ENCODE measurements at places on chromosomes 13 and 19. TPM values are rescaled to one million over a fixed set of nuclear protein-coding genes. Genes with fewer than 3 reads are reported as not detected.

DNA sequence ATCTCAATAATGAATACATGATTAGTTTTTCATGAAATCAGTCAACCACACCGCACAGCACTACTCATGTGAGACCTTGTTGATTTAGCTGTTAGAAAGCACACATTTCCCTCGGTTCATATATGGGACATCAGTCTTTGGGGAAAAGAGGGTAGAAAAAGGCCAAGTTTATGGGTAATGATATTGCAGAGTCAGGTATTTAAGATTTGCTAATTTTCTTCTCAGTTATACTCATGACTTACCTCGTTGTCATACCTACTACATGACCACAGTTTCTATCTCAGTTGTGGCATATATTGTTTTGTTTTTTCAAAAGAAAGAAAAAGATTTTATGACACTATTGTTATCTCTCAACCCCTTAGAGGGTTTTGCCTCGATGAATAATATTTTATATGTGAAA, 165.6 kb downstream of the POU4F1 start:
- DNase-seq = no peak

DNA sequence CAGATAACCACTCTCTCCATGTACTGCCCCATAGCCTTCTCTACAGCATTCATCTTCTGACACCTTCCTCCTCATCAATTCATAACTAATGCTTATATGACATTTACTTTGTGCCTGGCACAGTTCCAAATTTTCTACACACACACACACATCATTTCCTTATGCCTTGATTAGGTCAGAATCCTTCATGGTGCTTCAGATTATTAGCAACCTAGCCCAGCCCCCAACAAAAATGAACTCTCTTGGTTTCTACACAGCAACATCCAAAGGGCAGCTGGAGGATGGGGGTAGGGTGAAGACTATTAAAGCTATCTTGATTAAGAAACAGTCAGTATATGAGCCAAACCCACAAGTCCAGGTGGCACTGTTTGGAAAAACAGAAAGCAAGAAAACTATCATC, 3.7 kb downstream of the RUBCNL start:
- DNase-seq = peak; percentile 89

GRCh38 chr19:42132030-42132628, at the start of gene POU2F2:
TSS of gene POU2F2 (minus strand) at chr19:42132446. CDS start at chr19:42132411, 35 bp downstream.
- DNase-seq = peak; percentile 92

GRCh38 chr13:110407531-110407930, 100.4 kb downstream of the COL4A2 start:
- no peak for DNase-seq

DNA sequence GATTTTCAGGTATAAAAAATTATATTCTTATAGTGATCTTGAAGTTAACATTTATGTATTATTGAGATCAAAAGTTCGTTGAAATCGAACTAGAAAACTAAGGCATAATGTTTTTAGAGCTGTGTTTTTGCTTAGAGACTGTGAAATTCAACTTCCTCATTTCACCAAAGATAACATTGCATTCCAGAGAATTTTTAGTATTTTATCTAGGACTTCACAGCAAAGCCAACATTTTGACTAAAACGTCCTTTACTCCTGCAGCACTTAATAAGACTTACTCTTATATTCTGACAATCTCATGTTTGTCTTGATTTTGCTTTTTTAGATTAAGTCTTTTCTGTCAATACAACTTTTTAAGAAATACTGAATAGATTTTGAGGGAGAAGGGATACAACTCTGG, 4.7 kb downstream of the KCTD4 start:
- DNase-seq = no peak

- DNase-seq = no peak
Measured at GRCh38 chr13:22757530-22758120, 423.2 kb upstream of the SGCG start.

DNA sequence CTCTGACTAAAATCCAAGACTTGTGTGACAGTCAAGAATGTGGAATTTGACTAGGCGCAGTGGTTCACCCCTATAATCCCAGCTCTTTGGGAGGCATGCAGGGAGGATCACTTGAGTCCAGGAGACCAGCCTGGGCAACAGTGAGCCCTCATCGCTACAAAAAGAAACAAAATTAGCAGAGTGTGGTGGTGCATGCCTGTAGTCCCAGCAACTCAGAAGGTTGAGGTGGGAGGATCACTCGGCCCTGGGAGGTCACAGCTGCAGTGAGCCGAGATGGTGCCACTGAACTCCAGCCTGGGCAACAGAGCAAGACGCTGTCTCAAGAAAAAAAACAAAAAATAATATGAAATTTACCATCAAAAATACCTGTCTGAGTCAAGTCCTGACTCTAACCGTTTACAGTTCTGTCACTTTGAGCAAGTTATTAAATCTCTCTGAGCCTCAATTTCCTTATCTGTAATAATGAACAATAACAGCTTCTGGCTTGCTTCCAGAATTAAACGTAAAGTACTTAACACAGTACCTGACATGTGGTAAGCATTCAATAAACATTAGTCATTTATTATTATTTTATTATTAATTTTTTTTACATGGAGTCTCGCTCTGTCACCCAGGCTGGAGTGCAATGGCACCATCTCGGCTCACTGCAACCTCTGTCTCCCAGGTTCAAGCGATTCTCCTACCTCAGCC, 204.6 kb upstream of the TSC22D1 start:
- no peak for DNase-seq

GRCh38 chr13:48770372-48770771, 116.6 kb downstream of the CYSLTR2 start:
- no peak for DNase-seq

GRCh38 chr13:48642061-48642460, 11.7 kb upstream of the CYSLTR2 start:
- DNase-seq = no peak

GRCh38 chr13:22198641-22199217, 527.9 kb downstream of the FGF9 start:
- DNase-seq = no peak

GRCh38 chr13:25440061-25440460, 68.3 kb downstream of the ATP8A2 start:
- DNase-seq = no peak

Gene TMPRSS9
- 0.28 TPM for total RNA-seq

Gene SPINT2
- 82.2 TPM for total RNA-seq

Gene ADM5
- total RNA-seq = 15.3 TPM

Gene ZNF534
- not detected for total RNA-seq

Gene ATP1A3
- total RNA-seq = 33.0 TPM

Gene ANKRD24
- 4.8 TPM for total RNA-seq

Gene REEP6
- total RNA-seq = 3.1 TPM

Gene ZNF813
- total RNA-seq = 6.7 TPM

Gene ACOD1
- total RNA-seq = not detected

Gene GRK1
- not detected for total RNA-seq

Gene IGFL1
- total RNA-seq = not detected

Data from OCI-LY7 (cell line).